ENCODE measurements at places on chromosomes 11 and 22.

DNA sequence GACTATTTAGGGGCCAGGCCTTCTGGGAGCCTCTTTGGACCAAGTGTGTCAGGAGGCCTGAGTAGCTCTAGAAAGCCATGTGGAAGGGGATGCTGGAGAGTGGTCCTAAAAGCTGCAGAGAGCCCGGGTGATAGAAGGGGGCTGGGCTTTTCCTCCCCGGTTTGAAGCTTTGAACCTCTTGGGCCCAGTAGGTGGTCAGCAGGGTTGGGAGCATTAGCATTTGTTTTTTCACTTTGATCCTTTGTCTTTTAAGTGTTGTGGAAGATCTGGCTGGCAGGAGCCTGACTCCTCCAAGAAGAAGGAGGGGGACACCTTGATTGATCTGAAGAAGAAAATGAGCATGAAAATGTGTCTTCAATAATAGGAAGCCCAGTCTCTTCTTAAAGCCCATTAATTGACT is 596.6 kb downstream of the INSC start:
- DNase-seq: no peak

- DNase-seq: no peak
Observed at GRCh38 chr11:5548440-5548839, at the start of gene OR52H1. Gene OR52H1, minus strand, starts transcription at chr11:5548540. Its CDS starts 3,035 bp downstream, at chr11:5545505.

- DNase-seq: no peak
Observed at GRCh38 chr11:46493791-46494190, 100.0 kb downstream of the AMBRA1 start.

GRCh38 chr11:14381968-14382367 is 23.0 kb upstream of the RRAS2 start:
- no peak for DNase-seq

GRCh38 chr11:66045177-66045639 is 3.8 kb downstream of the GAL3ST3 start:
- peak; percentile 81 for DNase-seq

DNA sequence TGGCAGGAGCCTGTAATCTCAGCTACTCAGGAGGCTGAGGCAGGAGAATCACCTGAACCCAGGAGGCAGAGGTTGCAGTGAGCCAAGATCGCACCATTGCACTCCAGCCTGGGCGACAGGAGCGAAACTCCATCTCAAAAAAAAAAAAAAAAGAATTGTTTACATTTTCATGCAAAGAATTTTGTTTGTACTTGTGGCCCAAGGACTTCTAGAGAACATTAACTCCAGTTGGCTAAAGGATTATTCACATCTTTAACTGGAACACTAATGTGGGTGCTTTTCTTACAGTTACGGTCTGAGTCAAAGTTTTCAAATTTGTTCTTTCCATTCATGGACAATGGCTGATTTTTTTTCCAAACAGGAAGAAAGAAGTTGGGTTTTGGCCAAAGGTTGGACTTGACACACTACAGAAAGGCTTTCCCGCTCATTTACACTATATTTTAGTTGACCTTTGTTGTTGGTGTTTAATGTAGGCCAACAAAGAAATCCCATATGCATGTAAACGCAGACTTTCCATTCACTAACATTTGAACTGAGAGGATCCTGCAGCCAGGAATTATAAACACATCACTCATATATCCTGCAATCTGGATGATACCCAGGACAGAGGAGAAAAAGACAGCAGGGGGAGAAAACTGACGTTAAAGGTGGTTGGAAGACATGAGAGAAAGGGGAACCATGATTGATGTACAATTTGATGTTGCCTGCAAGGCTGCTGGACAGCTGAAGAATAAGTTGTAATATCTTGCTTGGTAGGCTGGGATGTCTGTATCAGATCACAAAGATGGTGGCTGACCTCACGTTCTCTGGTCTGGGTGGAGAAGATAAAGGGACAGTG is 13.1 kb downstream of the POU2AF1 start:
- DNase-seq: no peak

GRCh38 chr22:44256556-44257485 is 55.9 kb downstream of the SHISAL1 start:
- DNase-seq: no peak

DNA sequence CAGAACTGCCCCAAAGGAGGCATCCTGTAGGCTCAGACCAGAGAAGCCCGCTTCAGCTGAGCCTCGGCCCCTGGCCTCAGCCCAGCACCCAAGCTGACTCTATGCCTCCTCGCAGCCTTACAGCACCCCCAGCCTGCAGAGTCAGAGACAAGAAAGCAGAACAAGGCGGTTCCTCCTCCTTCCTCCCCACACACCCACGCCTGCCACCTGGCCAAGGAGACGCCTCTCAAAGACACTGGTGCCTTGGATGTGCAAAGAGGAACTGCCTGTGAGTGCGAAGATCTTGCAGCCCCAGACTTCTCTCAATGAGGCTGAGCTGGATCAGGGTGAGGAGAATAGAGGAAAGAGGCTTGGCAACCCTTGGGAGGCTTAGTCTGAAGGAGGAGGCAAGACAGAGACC is 60.2 kb downstream of the PDE2A start:
- no peak for DNase-seq

- DNase-seq: peak; percentile 21
Observed at GRCh38 chr22:31210556-31211421, 1.3 kb upstream of the LIMK2 start.

GRCh38 chr11:118012083-118012669 is 26.0 kb downstream of the IL10RA start:
- DNase-seq: no peak

- no peak for DNase-seq
Observed at GRCh38 chr11:98180511-98180910, 840.2 kb upstream of the CNTN5 start.

- DNase-seq: no peak
Observed at GRCh38 chr11:12567746-12568460, 106.3 kb upstream of the TEAD1 start.

- no peak for DNase-seq
Observed at GRCh38 chr11:31323145-31323544, 46.4 kb downstream of the DCDC1 start.

DNA sequence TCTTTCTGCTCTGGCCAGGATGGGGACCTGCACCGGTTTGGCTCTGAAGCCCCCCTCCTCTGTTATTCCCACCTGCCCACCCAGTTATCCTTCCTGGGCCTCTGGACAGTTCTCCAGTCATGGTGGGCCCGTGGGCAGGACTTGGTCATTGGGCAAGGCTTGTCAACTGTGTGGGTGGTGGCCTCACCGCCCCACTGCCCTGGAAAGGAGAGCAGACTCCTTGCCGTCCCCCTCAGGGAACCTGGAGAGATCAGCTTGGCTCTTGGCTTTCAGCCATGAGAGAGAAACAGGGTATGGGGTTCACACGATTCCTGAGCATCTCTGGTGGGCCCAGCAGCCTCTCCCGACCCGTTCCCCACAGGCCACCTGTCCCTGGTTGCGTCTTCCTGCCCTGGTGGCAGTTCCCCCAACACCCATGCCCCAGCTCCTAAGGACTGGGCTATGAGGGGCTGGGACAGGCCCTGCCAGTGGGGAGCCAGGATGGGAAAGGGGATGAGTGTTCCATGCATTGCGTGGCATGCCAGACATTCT is 92.3 kb downstream of the MORC2 start:
- DNase-seq: no peak

- DNase-seq: no peak
Observed at GRCh38 chr11:70242885-70243284, 27.6 kb upstream of the PPFIA1 start.

- DNase-seq: no peak
Observed at GRCh38 chr11:87144252-87144651, 106.5 kb downstream of the TMEM135 start.

- DNase-seq: peak; percentile 65
Observed at GRCh38 chr11:14643697-14644225, at the start of gene PDE3B. Gene PDE3B, plus strand, starts transcription at chr11:14643804. Its CDS starts 272 bp downstream, at chr11:14644076.

DNA sequence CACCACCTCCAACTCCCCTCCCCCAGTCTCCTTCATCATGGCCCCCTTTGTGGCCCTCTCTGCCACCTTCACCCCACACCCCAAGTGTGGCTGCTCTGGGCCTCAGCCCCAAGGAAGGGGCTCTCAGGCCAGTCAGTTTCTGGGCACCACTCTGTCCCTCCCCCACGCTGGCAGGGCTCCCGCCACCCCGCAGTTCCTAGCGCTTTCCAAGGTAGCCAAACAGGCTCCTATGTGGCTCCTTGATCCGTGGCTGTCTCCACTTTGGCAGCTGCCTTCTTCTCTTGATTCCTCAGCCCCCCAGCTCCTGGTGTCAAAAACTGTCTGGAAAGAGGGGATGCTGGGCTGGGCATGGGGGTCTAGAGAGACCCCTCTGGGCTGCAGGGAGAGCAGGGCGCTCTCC is 10.4 kb upstream of the CACNA1I start:
- DNase-seq: no peak

- no peak for DNase-seq
Observed at GRCh38 chr11:75513250-75513649, 12.5 kb downstream of the GDPD5 start.

GRCh38 chr22:29707010-29707409 is 12.8 kb upstream of the CABP7 start:
- no peak for DNase-seq

- DNase-seq: no peak
Observed at GRCh38 chr11:10818594-10818993, 9.9 kb upstream of the EIF4G2 start.

DNA sequence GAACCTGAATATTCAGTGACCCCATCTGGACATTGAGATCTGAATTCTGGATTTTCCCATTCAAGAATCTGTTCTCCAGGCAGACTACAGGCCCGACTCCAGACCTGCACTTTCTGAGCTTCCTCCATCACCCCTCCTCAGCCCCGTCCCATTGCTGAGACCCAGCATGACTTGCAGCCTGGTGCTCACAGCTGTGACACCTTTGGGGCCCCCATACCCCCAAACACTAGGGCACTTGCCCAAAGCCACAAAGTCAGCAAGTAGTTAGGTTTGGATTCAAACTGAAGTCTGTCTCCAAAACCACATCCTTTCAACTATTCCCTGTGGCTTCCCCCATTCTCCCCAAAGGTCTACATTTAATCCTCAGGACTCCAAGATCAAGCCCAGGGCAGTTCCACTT is 128.2 kb upstream of the ZBED5 start:
- DNase-seq: no peak

DNA sequence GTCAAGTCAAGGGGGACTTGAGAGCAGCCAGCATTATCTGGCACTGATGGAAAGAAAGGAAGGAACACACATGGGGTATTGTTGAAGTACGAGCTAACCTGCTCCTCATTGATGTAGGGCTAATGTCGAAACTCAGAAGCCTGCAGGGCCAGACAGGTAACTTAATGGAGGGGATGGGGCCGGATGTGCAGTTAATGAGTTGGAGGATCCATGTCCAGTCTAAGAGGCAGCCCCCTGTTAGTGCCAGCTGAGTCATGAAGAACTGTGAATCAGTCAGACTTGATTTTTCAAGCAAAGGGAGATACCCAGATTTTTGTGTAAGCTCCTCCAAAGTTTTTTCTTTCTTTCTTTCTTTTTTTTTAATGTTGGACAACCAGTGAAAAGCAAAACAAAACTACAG is 65.6 kb downstream of the CECR2 start:
- no peak for DNase-seq

GRCh38 chr11:11937433-11937832 is 71.0 kb downstream of the DKK3 start:
- no peak for DNase-seq

GRCh38 chr11:61309739-61310138 is 14.6 kb upstream of the VWCE start:
- no peak for DNase-seq

DNA sequence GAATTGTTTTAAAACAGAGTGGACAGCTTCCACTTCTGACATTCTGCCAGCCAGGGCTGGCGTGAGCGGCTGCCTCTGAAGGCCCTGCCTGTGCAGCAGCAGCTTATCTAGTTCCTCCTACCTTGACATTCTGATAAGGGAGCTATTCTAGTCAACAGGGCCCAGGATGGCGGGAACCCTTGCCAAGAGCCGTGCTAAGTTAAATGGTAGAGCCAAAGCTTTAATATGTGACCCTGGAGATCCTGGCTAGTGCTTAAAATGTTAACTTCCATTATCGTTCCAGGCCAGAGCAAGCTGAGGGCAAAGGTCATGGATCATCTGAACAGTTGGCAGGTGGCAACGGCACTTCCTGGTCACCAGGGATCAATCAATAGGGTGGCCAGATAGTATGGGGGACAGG is 3.5 kb downstream of the KCNJ5 start:
- DNase-seq: no peak

- DNase-seq: no peak
Observed at GRCh38 chr11:43969543-43969942, 27.1 kb downstream of the C11orf96 start.

DNA sequence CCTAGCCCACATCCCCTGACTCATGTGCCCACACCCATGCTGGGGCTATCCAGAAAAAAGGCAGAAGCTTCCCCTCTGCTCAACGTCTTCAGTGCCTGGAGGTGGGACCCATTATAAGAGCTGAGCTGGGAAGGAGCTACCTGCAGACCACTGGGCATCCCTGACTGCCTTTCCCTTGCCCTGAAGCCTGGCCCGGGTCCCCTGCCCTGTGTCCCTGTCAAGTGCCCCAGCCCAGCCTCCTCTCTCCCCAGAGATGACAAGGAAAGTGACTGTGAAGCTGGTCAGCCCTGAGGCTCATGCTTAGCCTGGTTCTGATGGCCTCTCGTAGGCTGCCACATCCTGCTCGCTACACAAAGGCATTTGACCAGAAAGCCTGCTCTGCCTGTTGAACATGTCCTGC is 140.4 kb downstream of the PARVA start:
- DNase-seq: no peak

GRCh38 chr22:41216984-41217383 is 11.9 kb downstream of the L3MBTL2 start:
- no peak for DNase-seq

GRCh38 chr11:121154486-121155314 is 53.7 kb downstream of the TECTA start:
- DNase-seq: no peak

DNA sequence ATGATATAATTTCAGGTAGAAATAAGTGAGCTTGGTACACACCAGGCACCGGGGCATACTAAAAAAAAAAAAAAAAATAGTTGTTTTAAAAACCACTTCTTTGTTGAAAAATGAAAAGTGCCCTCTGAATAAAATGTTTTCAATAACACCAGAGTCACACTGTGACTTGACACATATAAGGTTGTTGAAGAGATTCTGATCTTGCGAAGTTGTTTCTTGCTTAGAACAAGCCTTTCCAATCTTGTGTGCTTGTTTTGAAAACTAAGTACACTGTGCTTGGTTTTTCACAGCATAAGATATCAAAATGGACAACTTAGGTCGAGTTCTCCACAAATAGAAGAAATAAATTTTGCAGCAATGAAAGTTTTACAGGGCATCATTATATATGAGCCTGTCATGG is 17.0 kb downstream of the PDGFD start:
- no peak for DNase-seq

- DNase-seq: no peak
Observed at GRCh38 chr22:48902001-48902869, 925.4 kb downstream of the BRD1 start.

DNA sequence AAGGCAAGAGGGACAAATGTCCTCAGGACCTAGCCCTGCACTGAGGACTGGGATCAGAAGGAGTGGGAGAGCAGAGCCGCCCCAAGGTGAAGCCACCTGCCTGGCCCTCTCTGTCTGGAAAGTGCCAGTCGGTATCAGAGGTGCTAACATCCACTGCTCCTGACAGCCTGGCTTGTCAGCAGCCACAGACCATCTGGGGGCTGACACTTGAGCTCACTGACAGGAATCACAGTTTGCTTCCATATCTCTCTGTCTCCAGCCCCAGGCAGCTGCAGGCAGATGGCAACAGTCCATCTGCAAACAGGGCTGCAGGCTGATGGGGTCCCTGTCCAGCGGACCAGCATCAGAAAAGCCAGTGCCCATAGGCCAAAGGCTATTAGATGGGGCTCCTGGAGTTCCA is 5.5 kb downstream of the OPCML start:
- DNase-seq: no peak

All from CD4-positive, alpha-beta memory T cell (primary cell).